ENCODE measurements at places on chromosomes 7 and 10. TPM values are rescaled to one million over a fixed set of nuclear protein-coding genes. Genes with fewer than 3 reads are reported as not detected.

- DNase-seq: no peak
Observed at GRCh38 chr7:97418312-97418711, 300.8 kb downstream of the SDHAF3 start.

DNA sequence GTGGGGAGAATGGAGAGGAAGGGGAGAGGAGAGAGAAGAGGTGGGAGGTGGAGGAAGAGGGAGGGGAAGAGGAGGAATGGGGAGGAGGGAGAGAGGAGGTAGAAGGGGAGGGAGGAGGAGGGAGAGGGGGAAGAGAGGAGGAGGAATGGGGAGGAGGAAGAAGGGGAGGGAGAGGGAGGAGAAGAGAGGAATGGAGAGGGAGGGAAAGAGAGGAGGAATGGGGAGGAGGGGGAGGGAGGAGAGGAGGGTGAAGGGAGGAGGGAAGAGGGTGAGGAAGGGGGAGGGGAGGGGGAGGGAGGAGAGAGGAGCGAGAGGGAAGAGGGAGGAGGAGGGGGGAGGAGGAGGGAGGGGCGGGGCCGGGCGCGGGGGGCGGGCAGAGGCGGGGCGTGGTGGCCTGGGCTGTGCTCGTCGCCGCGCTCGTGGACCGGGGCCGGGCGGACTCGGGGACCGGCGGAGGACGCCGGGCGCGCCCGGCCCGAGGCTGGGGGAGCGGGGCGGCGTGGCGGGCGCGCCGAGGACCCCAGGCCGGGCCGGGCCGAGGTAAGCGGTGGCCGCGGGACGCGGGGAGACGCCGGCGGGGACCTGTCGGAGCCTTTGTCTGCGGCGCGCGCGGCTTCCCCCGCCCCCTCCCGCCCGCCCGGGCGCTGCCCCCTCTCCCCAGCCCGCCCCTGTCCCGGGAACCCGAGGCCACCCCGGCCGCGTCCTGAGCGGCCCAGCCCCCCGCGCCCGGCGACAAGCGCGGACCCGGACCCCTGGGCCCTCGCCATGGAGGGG, at the start of gene SLC29A4:
TSS of gene SLC29A4 (plus strand) at position 401 of the 774 bp plus-strand sequence. CDS start 4,874 bp downstream, outside the sequence.
- DNase-seq: peak; percentile 23

GRCh38 chr7:94444813-94445212, 50.1 kb downstream of the COL1A2 start:
- DNase-seq: no peak

GRCh38 chr10:104391969-104392296, 38.3 kb downstream of the CFAP58 start:
- no peak for DNase-seq

GRCh38 chr7:28488061-28488791, 75.9 kb downstream of the CREB5 start:
- peak; percentile 10 for DNase-seq

Gene GPER1
- 0.32 TPM for total RNA-seq

Gene FLNC
- 254 TPM for total RNA-seq

- DNase-seq: no peak
Observed at GRCh38 chr7:42729053-42729765, 182.7 kb downstream of the C7orf25 start.

GRCh38 chr7:91151916-91152315, 112.3 kb upstream of the FZD1 start:
- peak; percentile 50 for DNase-seq

- no peak for DNase-seq
Observed at GRCh38 chr10:70404787-70405036, 767 bp downstream of the EIF4EBP2 start.

Gene HOXA7
- total RNA-seq: 8.3 TPM

GRCh38 chr7:20777377-20778062, 9.2 kb downstream of the SP8 start:
- DNase-seq: no peak

Measured in LHCN-M2 (cell line).